ENCODE measurements at places on chromosomes 6 and 20. TPM values are rescaled to one million over a fixed set of nuclear protein-coding genes. Genes with fewer than 3 reads are reported as not detected.

The C6orf118 gene
- 0.04 TPM for total RNA-seq

The F13A1 gene
- 1.6 TPM for total RNA-seq

The MBOAT1 gene
- 7.1 TPM for total RNA-seq

- DNase-seq: no peak
Observed at GRCh38 chr20:21618759-21619416, 86.6 kb upstream of the PAX1 start.

GRCh38 chr6:24078200-24078599 is 47.8 kb upstream of the NRSN1 start:
- no peak for DNase-seq

- peak; percentile 29 for DNase-seq
Observed at GRCh38 chr6:63352069-63352543, 32.3 kb upstream of the LGSN start.

Measured in kidney epithelial cell (primary cell).